ENCODE measurements at places on chromosomes 12 and 14. TPM values are rescaled to one million over a fixed set of nuclear protein-coding genes. Genes with fewer than 3 reads are reported as not detected.

The SMIM41 gene
- total RNA-seq: not detected

The SLC10A1 gene
- not detected for total RNA-seq

The TMEM132C gene
- total RNA-seq: 1.8 TPM

GRCh38 chr12:108090107-108090899 lies 38.8 kb upstream of the WSCD2 start:
- no peak overlapping the region for H3K27ac ChIP-seq
- no peak overlapping the region for H3K4me3 ChIP-seq
- no peaks in the 10 kb centered on the region for H3K27me3 ChIP-seq
- H3K36me3 ChIP-seq: no peaks in the 10 kb centered on the region
- DNase-seq: no peak

DNA sequence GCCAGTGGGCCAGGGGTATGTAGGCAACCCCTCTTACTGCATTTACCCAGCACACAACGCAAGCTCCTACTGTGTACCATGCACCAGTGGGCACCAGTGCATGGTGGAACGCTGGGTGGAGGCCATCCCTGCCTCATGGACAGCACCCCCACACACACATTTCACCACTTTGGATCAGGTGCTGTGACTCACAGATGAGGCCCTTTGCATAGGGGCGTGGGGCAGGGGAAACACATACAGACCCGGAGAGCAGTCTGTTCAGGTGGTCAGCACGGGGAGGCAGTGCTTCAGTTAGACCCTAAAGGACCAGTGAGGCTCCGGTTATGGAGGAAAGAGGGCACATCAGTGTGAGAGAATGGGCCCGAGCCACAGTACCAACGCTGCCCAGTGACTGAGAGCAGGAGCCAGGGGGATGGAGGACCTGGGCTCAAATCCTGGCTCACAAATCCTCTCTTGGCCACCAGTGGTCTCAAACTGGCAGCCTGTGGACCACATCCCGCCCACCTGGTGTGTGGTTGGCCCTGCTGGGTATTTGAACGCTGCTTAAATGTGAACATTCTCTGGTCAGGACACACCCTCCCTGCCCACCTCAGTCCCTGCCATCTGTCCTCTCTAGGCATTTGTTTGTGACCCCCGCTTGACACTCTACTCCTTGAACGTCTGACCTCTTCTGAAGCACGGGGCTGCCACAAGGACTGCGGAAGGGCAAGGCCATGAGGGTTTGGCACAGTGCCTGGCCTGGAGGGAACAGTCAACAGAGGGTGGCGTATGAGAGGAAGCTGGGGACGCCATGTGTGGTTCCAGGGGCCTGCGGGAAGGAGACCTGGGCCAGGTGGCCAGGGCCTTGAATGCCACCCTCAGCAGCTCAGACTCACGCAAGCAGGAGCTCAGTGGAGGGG lies 46.7 kb downstream of the FAM222A start:
- peaks cover 20% of the 10 kb centered on the region for H3K4me1 ChIP-seq
- H3K27ac ChIP-seq: peak overlapping the region; percentile 42
- H3K36me3 ChIP-seq: no peaks in the 10 kb centered on the region

The THTPA gene
- 47.6 TPM for total RNA-seq

DNA sequence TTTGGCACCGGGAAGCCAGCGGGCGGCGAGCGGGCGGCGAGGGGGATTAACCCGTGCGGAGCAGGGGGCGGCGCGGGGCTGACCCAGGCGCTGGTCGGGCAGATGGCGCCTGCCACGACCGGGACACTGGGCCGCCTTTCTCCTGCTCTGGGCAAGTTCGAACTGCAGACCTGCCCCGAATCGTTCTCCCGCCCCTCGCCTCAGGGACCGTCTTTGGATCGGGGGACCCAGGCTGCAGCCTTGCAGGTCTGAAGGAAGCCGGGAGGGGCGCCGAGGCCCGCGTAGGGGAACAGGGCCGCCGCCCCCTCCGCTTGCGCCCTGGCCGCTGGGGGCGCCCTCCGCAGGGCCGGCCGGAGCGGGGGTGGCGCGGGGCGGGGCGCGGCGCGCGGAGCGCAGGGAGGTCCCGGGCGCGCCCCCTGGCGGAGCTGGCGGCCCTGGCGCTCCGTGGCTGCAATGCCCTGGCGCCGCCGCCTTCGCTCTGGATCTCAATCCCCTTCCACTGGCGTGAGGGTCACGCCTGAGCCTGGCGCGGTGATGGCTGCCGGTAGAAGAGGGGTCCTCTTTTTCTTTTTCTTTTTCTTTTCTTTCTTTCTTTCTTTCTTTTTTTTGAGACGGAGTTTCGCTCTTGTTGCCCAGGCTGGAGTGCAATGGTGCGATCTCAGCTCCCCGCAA lies 449 bp upstream of the LTBP2 start:
- no peaks in the 10 kb centered on the region for H3K36me3 ChIP-seq
- no peaks in the 10 kb centered on the region for H3K4me1 ChIP-seq
- peaks cover 33% of the 10 kb centered on the region for H3K27me3 ChIP-seq
- peak overlapping the region; percentile 67 for H3K4me3 ChIP-seq
- H3K27ac ChIP-seq: no peak overlapping the region

- H3K4me1 ChIP-seq: no peaks in the 10 kb centered on the region
- no peak overlapping the region for H3K27ac ChIP-seq
- no peaks in the 10 kb centered on the region for H3K36me3 ChIP-seq
Measured at GRCh38 chr12:97167598-97167997, 260.5 kb downstream of the NEDD1 start.

DNA sequence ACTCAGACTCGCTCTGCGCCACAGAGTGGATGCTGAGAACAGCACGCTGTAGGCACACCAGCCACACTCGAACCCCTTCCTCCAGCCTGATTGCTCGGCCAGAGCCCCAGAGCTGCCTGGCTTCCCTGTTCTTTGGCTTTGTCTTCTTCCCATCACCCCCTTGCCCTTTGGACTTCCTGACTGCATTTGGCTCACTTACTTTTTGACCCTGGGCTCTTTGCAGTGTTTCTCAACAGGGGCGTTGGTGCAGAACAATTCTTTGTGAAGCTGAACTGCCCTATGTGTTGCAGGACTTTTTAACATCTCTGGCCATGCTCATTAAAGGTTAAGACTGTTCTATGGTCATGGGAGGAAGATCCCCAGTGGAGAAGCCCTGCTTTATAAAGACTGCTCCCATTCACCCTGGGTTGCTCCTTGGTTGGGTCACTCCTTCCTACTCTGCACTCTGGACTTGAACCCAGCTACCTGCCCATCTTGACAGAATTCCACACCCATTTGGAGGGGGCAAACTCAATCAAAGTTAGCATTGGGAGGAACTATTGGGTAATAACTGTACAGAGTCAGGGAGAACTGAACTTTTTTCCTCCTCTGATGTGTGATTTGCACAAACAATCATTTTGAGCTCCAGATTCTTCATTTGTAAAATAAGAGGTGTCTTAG lies 127.7 kb upstream of the PLEKHG7 start:
- H3K4me3 ChIP-seq: no peak overlapping the region
- H3K27ac ChIP-seq: no peak overlapping the region
- H3K36me3 ChIP-seq: no peaks in the 10 kb centered on the region
- no peak for DNase-seq
- H3K4me1 ChIP-seq: no peaks in the 10 kb centered on the region

The SLCO1C1 gene
- total RNA-seq: not detected

DNA sequence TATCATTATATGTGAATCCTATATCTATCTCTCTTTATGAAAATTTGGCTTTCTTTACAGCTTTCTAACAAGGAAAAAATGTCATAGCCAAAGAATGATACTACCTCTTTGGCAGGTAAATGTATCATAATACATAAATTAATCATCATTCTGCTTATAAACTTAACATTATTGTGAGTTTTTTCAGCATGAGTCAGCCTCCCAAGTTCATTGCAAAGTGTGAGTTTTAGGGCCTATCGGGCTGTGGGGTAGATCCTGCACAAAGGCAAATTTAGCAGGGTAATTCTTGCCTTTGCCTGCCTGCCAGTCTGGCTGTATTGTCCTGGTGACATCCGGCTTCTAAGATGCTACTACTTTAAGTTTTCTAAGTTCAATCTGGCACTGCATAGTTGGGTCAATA lies 412.6 kb downstream of the MDGA2 start:
- H3K4me1 ChIP-seq: peaks cover 4% of the 10 kb centered on the region
- no peaks in the 10 kb centered on the region for H3K27me3 ChIP-seq
- H3K36me3 ChIP-seq: no peaks in the 10 kb centered on the region
- no peak for DNase-seq

The C3AR1 gene
- total RNA-seq: not detected

DNA sequence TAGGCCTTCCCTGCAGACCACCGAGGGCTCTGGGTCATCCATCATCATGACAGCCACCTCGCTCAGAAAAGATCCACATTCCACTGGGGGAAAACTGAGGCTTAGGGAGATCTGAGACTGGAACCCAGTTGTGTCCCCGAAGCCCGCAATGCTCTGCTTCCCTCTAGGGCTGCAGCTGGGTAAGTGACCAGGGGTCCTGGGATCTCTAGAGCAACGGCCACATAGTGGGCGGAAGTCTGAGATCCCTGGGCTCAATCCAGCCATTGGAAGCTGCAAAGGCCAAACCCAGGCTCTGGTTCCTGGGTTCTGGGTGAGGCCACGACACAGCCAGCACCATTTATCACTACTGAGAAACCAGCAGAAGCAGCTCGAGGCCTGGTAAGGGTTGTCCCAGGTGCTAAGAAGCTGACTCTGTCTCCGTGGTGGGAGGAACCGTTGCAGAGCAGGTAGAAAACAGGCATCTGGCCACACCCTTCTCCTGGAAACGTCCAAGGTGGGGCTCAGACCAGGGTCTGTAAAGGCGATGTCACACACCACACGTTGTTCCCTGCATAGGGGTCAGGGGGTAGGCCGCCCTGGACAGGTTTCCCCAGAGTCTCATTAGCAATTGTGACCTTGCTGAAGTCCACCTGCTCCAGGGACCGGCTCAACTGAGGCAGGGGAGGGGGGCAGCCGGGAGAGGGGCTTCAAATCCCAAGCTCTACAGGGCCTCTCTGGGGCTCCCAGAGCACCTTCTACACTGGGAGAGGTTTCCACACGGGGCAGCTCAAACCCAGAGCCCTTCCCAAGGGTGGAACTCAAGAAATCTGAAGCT lies 38.6 kb downstream of the BCL11B start:
- no peak overlapping the region for H3K27ac ChIP-seq
- H3K4me1 ChIP-seq: peaks cover 26% of the 10 kb centered on the region
- H3K36me3 ChIP-seq: no peaks in the 10 kb centered on the region
- no peak for DNase-seq

DNA sequence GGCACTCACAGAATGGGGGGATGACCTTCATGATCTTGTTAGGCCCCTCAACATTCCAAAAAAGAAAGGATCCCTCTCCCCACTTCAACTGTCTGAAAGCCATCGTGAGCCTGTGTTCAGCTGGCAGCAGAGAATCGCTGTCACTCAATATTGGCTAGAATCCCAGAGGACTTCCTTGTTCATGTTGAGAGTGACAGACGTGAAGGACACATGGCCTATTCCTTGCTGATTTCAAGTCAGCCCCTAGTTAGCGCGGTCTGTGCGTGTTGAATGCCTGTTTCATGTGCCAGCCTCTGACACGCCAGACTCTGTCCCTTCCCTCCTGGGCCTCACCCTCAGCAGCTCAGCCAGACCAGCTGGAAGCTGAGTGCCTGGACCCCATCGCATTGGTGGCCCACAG lies 43.1 kb downstream of the DNAH10 start:
- H3K4me3 ChIP-seq: no peak overlapping the region
- no peaks in the 10 kb centered on the region for H3K27me3 ChIP-seq
- no peak overlapping the region for H3K27ac ChIP-seq
- DNase-seq: no peak
- H3K4me1 ChIP-seq: no peaks in the 10 kb centered on the region

DNA sequence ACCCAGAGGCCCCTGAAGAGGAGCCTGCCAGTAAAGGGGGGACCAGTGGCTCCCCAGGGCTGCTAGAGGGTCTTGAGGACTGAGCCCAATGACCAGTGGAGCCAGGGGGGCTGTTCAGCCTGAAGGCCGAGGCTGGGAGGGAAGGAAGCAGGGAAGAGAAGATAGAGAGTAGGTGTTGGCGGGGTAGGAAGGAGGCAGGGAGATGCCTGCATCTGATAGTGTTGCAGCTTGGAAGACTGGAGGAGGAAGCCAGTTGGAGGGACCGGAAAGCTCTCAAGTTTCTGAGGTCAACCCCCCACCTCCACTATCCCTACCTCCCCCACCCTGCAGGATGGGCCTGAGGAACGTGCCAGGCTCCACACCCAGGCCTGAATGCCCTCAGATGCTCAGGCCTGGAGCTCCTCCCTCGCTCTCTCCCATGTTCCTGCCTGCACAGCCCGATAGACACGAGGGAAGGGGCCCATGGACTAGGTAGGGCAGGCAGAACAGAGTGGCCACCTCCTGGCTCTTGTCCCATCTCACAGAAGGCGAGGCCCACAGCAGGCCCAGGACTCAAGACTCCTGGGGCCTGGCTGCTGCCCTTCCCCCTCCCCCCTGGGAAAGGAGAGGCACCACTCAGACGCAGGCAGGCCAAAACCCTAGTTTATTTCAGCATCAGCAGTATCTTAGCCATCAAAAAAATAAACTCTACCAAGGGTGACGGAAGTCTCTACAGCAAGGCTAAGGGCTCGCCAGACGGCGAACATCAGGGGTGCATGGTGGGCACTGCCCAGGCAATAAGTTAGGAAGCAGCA lies 3.4 kb downstream of the CKB start:
- H3K4me3 ChIP-seq: no peak overlapping the region
- peaks cover 17% of the 10 kb centered on the region for H3K27me3 ChIP-seq
- H3K27ac ChIP-seq: no peak overlapping the region
- H3K36me3 ChIP-seq: no peaks in the 10 kb centered on the region
- H3K4me1 ChIP-seq: peaks cover 29% of the 10 kb centered on the region

Data from cardiac muscle cell (in vitro differentiated cells and primary cell).